Transverse colon (tissue), 4 donors: ENCODE measurements at places on chromosomes 1 and 21. TPM values are rescaled to one million over a fixed set of nuclear protein-coding genes. Genes with fewer than 3 reads are reported as not detected.

- no peak for DNase-seq
Measured at GRCh38 chr1:110874324-110875215, 1.6 kb downstream of the CD53 start.

PDE4DIP gene
- 149 TPM for total RNA-seq

DNA sequence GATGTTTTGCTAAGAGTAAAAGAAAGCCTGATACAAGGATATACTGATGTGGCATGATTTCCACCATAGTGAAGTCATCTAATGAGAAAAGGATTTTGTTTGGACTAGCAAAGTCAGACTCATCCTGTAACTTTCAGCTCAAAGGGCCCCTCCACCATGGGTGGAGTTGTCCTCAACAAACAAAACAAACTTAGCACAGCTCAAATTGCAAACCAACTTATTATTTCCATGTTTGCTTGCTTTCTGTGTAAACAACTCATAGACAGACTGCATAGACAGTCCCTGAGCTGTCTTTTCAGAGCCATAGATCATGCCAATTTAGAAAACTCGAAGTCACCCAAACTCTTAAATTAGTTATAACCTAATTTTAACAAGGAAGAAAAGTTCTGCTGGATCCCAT, 69.4 kb upstream of the VAV3 start:
- DNase-seq, result no peak

GRCh38 chr1:67749844-67750690, 65.1 kb downstream of the GADD45A start:
- DNase-seq, result no peak

DNA sequence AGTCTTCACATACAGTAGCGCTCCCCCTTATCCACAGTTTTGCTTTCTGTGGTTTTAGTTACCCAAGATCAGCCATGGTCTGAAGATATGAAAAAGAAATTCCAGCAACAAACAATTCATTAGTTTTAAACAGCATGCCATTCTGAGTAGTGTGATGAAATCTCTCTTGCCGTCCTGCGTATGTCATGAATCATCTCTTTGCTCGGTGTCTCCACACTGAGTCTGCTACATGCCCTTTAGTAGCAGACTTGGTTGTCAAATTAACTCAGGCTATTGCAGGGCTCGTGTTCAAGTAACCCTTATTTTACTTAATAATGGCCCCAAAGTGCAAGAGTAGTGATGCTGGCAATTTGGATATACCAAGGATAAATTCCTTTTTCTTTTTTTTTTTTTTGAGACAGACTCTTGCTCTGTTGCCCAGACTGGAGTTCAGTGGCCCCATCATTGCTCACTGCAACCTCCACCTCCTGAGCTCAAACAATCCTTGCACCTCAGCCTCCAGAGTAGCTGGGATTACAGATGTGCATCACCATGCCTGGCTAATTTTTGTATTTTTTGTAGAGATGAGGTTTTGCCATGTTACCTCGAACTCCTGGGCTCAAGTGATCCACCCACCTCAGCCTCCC, 22.6 kb downstream of the PHACTR4 start:
- DNase-seq, result no peak

- no peak for DNase-seq
Measured at GRCh38 chr1:29281571-29281970, 45.2 kb downstream of the PTPRU start.

- DNase-seq, result no peak
Measured at GRCh38 chr1:200837931-200838571, 34.7 kb upstream of the GPR25 start.

DNA sequence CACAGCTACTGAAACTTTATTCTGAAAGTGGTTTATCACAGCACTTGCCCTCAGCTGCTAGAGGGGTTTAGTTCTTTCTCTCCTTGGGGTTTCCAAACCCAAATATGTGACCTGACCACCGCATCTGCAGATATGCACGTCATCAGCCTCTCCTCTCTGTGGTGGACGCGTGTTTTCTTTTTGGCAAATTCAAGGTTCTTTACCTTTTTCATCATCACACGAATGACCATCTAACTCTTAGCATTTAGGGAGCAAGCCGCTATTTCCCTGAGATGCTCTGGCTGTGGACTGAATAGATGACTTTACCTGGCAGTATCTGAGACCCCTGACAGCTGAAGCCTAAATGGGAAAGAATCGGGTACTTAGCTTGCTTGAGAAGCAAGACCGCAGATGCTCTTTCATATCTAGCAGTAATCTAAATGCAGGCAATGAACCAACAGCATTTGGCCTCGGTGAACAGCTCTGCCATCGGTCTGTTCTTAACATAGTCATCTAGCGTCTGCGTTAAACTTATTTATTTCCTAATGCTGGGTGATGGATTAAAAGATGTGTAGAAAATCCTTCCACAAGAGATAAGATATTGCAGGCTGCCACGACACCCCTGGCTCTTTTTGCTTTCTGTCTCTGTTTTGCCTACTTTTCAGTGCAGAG, 463.4 kb downstream of the CAMTA1 start:
- no peak for DNase-seq

DNA sequence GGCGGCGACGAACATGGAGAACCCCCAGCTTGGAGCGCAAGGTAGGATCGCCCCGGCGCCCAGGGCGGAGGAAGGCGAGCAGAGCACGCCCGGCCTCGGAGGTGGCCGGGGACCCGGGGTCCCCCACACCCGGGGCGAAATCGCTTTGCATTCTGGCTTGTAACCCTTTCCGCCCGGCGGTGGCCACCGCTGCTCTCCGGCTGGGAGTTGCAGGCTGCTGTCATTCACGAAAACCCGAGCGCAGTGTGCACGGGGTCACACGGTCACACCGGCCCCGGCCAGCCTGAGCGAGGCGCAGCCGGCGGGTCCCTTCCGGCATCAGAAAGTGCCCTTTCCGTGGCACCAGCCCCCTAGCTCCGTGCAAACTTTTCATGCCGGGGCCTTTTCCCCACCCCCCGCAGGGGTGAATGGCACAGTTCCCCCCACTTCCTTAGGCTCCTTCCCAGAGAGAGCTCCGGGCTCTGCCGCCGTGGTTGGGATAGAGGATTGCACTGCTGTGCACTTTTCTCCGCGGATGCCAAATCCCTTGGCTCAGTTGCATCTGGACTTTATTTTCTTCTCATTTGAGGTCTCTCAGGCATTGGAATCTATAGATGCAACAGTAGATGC, 802 bp downstream of the KAZN start:
- DNase-seq, result no peak

- no peak for DNase-seq
Measured at GRCh38 chr1:230128569-230129285, 61.7 kb downstream of the GALNT2 start.

NBPF4 gene
- total RNA-seq, result not detected

C4BPA gene
- 4.4 TPM for total RNA-seq

GRCh38 chr1:32400876-32401631, 6.8 kb upstream of the BSDC1 start:
- DNase-seq, result peak; percentile 86

FALEC gene
- total RNA-seq, result not detected

DNA sequence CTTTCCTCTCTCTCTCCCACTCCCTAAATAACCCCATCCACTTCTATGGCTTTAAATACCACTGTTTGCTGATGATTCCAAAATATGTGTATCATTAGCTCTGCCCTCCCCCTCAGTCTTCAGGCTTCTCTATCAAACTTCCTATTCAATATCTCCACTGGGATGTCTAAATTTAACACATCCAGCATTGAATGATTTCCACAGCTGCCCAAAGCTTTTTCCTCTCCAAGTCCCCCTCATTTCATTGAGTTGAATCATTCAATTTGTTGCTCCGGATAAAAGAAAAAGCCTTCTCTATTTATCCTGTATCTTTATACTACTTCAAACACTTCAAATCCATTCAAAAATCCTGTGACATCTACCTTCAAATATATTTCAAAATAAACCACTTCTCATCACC, 225.0 kb downstream of the SEC16B start:
- DNase-seq, result no peak

FAM167B gene
- 1.1 TPM for total RNA-seq

HPDL gene
- total RNA-seq, result 4.5 TPM

SPATA45 gene
- not detected for total RNA-seq

GRCh38 chr1:226700861-226701260, 38.2 kb downstream of the ITPKB start:
- DNase-seq, result no peak

DNA sequence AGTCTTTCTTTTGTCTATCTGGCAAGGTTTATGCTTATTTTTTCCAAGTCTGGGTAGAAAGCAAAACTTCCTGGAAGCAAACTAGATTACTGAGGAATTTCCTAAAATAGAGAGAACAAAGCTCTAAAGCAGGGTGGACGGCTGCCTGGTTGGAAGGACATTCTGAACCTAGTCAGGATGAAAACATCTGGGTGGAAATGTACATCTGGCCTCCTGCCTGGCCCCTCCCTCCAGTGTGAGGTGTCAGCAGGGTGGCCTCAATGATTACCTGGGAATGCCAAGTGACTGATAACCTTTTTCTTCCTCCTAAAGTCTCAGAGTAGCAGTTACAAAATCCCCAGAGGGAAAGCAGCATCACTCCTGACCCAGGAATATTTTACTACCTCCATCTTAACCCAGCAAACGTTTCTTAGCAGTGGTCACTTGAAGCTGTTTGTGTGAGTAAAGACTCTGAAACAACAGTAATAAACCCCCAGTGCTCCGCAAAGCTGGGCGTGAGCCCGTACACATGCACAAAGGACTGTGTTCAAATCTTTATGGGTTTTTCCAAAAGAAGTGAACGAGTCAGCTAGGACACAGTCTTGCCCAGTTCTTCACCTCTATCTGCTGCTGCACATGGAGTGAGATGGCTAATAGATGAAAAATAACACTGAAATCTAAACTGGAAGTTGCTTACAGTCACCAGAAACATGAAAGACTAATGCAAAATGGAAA, 18.9 kb downstream of the ANGPTL7 start:
- no peak for DNase-seq

GRCh38 chr1:230272557-230272956, 153.6 kb downstream of the PGBD5 start:
- no peak for DNase-seq

- peak; percentile 2 for DNase-seq
Measured at GRCh38 chr21:33373451-33373850, 29.8 kb upstream of the IFNGR2 start.

HSPB7 gene
- 6.0 TPM for total RNA-seq

CELA3B gene
- total RNA-seq, result not detected

DNA sequence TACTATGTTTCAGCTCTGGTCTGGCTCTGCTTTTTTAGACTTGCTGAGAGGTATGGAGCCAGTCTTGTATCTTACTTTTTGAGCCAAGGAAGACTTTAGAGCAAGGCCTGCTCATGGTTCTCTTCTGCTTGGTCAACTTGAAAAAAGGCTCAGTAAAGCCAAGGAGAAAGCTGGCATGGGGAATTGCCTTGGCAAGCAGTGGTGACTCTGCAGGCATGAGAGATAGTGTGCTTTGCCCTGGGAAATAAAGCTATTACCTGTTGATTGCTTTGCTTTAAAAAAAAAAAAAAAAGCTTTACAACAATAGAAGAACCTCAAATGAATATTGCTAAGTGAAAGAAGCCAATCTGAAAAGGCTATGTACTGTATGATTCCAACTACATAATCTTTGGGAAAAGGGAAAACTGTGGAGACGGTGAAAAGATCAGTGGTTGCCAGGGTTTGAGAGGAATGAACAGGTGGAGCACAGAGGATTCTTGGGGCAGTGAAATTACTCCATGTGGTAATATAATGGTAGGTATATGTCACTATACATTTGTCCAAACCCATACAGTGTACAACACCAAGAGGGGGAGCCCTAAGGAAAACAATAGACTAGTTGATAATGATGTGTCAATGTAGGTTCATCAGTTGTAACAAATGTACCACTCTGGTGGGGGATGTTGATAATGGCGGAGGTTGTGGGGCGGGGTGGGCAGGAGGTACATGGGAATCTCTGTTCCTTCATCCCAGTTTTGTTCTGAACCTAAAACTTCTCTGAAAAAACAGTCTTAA, 87.6 kb downstream of the HMCN1 start:
- DNase-seq, result no peak

DNA sequence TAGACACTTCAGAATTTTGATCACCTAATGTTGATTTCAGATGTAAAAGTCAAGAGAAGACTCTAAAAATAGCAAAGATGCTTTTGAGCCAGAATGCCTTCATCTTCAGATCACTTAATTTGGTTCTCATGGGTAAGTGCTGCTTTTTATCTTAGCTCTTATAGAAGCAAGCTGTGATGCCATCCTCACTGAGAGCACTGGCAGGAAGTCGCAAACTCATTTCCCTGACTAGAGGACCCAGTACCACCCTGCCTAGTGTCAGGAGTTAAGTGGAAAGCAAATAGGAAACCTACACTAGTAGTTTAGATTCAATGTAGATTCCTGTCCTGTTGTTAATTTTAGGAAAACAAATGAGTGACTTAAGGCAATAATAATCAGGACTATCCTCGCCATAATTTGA, 12.1 kb downstream of the IFNAR2 start:
- DNase-seq, result no peak

DNA sequence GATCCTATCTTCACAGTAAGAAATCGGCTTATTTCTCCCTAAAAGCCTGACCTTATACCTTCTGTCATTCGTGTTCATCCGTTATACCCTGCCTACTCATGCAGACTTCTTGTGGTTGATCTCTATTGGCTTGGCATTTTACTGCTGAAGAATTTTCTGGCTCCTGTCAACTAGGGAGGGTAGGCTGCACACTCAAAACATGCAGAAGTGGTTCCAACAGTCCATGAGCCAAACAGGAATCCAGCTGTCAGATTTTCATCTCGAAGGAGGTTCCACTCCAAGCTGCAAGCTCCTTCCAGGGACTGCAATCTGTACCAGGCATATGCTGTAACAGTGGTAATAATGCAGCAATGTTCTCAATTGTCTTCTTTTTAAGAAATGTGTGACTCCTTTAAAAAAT, 10.1 kb downstream of the DNAJC11 start:
- DNase-seq, result no peak

GRCh38 chr1:110393286-110393685, 2.5 kb upstream of the SLC16A4 start:
- DNase-seq, result no peak

ARHGEF10L gene
- total RNA-seq, result 115 TPM

GRCh38 chr1:42144711-42145388, 8.4 kb upstream of the GUCA2B start:
- no peak for DNase-seq

- DNase-seq, result no peak
Measured at GRCh38 chr1:15538771-15539170, 12.1 kb downstream of the DNAJC16 start.

DNA sequence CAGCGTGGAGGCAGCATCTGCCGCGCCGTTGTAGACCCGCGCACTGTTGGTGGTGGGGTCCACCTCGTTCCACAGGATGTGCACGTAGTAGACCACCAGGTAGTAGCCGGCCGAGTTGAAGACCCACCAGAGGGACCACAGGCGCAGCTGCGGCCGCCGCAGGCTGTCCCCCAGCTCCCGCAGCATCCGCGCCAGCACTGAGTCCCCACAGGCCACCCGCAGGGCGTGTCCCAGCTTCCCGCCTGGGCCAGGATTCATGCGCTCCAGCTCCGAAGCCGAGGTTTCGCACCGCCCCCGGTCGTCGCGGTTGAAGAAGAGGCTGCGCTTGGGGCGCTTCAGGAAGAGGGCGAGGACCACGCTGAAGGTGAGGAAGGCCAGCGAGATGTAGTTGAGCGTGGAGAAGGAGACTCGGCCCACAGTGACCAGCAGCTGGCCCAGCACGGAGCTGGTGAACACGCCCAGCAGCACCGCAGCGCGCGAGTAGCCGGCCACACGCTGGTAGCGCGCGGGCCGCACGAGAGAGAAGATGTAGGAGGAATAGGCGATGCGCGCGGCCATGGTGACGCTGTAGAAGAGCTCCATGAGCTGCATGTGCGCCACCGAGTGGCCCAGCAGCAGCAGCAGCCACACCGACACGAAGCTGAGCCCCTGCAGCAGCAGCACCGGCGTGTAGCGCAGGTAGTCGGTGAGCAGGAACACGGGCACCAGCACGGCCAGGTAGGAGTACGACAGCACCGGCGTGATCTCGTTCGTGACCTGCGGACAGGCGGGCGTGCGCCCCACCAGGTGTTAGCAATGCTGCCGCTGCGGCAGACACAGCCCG, 10.6 kb downstream of the SLC19A1 start:
- DNase-seq, result peak; percentile 9

PARS2 gene
- total RNA-seq, result 9.1 TPM

TPTE gene
- total RNA-seq, result not detected
